ENCODE measurements at places on chromosomes 6 and 20.

GRCh38 chr20:38633577-38634093 lies 32.0 kb downstream of the ARHGAP40 start:
- DNase-seq: peak; percentile 76

- DNase-seq: no peak
Measured at GRCh38 chr6:3943331-3943765, 94.2 kb downstream of the FAM50B start.

DNA sequence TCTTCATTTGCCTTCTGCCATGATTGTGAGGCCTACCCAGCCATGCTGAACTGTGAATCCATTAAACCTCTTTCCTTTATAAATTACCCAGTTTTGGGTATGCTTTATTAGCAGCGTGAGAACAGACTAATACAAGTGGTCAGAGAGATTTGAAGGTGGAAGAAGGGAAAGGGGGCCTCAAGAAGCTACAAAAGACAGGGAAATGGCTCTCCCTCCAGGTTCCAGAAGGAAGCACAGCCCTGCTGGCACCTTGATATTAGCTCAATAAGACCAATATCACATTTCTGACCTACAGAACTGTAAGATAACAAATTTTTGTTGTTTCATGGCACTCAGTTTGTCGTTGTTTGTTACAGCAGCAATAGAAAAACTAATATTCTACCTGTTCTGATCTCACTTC lies 536.5 kb upstream of the MARCKS start:
- DNase-seq: no peak

GRCh38 chr20:9392892-9393857 lies 121.2 kb upstream of the LAMP5 start:
- peak; percentile 82 for DNase-seq

- no peak for DNase-seq
Measured at GRCh38 chr6:7467007-7467897, 74.2 kb upstream of the DSP start.

DNA sequence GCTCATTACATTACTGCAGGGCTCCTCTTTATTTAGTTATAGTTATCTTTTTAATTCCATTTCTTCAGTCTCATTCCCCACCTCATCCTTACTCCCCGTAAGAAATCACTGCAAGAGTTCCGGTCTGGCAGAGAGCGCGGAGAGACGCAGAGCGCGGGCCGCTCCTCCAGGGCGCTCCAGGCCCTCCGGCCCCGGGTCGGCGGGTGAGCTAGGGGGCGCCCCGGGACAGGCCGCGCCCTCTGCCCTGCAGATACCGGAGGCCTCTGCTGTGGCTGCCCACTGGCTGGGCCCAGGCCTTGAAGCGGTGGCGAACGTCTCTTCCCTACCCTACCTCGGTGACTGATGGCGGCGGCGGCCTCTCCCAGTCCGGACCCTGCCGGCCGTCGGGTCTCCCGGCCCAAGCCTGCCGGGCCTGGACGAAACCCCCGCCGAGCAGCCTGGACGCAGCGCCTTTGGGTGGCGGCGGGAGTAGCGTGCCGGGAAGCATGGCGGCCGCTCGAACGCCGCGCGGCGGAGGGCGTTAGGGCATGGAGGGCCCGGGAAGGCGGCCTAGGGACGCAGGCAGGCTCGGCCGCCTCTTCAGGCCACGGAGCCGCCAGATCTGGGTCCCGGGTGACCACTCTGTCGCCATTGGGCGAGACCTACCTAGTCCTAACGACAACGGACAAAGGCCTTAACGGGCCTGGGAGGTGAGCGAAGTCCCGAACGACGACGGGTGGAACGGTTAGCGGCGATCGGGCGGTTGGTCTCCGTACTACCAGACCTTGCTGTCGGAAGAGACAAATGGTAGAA lies 16.4 kb upstream of the HMGN4 start:
- peak; percentile 38 for DNase-seq

DNA sequence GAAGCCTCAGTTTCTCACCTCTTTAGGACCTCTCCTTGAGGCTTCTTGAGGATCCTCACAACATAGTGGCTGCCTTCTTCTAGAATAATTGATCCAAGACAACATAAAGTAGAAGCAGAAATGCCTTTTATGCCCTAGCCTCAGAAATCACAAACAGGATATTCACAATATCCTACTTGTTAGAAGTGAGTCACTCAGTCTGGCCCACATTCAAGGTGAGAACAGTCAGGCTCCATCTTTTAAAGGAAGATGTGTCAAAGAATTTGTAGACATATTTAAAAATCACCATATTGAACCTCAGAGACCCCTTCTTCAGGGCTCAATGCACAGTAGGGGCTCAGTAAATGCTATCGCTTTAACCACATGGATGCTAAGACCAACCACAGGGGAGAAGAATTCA lies 20.8 kb upstream of the FAM83D start:
- peak; percentile 32 for DNase-seq

DNA sequence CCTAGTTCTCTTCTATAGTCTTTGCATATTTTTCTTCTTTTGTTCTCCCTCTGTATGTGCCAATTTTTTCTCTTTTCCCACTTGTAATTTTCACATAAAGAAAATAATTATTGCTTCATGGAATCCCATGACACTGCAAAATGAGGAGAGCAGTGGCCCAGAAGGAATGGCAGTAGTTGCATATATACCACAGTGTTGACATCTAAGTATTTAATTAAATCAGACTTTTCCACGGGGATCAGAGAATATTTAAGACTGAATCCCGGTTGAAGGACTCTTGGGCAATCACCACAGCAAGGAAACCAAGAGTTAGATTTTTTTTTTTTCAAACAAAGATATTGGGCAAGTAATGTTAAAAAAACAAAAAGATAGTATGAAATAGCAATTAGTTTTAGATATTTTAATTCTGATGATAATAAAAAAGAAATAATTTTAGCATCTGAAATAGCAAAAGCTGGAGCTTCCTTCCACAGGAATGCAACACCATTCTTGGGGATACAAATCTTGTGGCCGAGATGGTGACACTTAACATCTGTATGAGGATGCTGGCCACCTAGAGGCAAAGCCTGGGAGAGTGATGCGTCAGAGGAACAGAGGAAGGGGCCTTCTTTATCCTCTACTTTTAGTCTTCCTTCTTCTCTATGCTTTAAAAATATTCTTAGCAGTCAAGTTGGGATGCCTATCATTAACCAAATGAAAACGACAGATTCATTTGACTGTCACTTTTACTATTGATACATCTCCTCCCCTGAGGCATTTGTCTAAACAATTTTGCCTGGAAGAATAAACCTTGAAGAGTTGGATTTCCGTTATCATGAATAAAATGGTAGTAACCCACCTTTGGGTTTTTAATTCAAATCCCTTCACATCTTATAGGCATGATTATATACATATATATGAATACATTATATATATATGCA lies 356.2 kb downstream of the GJA1 start:
- peak; percentile 8 for DNase-seq

DNA sequence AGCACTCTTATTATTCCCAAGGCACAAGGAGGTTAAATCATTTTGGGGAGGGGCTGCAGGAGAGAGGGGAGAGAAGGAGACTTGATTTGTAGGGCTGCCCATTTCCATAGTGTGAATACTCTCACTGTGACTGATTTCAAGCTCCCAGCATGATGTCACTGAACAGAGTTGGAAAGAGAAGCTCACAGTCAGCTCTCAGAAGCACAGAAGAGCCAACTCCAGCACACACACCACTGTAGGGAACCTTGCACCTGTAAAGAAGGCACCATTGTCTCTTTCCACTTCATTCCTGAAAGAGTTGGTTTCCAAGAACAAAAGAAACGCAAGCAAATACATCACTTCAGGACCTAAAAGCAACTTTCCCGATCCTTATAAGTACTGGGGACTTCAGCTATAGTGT lies 12.7 kb upstream of the STK35 start:
- no peak for DNase-seq

DNA sequence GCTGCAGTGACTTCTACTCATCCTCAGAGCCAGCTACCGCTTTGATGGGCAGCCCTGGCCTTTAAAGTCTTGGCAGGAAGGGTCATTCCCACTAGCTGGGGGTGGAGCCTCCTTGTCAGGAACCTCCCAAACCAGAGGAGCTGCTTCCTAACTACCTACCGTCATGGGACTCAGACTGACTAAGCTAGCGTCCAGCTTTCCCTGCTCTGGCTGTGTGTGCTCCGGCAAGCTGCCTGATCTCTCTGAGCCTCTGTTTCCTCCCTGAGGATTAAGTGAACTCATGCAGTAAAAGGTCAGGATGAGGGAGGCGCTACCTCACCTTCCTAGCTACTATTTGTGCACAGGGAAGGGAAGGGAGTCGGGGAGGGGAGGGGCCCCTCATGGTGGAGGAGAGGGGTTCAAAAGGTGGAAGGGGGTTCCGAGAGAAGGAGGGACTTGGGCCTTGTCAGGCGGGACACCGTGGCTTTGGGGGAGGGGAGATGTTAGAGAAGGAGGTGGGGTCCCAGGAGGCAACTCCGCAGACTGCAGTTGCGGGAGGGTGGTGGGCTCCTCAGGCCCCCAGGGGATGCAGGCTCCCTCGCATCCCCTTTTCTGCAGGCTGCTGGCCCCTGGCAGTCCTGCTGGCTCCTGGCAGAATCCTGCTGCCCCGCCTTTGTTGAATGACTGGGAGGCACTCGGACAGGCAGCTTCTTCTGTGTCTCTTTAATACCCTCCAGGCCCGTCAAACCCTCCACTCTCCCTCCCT lies 9.8 kb downstream of the DUSP15 start:
- DNase-seq: peak; percentile 61

- no peak for DNase-seq
Measured at GRCh38 chr6:44646355-44646754, 258.8 kb downstream of the CDC5L start.

- peak; percentile 74 for DNase-seq
Measured at GRCh38 chr20:49562311-49563014, 5.5 kb downstream of the PTGIS start.

DNA sequence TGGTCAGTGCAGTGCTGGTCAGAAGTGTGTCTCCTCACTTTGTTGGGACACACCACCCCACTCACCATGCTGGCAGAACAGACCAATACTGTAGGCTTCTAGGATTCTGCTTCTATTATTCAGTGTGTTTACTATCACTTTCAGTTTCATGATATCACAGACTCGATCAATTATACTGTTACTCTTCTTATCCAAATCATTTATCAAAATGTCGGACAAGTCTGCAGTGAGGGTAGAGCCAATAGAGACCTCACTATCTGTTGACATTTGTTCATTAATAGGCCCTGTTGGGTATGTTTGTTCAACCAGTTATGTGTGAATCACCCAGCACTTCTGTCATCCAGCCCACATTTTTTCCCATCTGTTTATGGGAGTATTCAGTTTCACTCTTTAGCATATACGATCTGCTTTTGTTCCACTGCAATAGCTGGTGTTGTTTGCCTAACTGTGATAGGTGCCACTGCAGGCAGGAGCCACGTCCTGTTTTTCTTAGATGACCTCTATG lies 140.1 kb downstream of the NRN1 start:
- peak; percentile 95 for DNase-seq

DNA sequence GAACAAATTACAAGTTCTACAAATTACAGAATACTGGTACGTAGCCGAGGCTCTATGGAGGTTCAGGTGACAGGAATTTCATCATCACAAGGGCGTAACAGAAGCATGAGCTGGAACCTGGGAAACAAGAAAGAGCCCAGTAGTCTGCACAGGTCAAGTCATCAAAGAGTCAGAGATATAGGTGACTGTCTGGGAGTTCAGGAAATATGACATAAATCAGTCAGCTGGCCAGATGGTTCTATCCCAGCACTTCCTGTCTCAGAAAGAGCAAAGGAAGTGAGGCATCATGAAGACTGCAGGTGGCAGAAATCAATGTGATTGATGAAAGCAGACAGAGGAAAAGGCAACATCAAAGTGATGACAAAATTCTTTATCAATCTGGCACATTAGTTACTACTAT lies 23.3 kb downstream of the MYCT1 start:
- peak; percentile 4 for DNase-seq

DNA sequence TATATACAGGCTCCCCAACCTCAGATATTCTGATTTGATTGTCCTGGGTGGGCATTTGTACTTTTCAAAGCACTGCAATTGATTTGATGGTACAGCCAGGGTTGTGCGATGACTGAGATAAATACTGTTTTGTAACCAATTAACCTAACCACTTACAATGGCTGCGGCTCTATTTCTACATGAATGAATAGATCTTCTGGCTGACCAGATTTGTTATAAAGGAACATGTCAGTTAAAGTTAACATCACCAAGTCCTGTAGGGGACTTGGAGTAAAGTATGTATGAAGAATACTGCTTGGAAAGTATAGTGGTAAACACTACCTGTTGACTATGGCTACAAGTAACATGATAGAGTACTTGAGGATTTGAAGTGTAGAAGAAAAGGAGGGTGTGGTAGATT lies 369.2 kb upstream of the JAG1 start:
- no peak for DNase-seq

DNA sequence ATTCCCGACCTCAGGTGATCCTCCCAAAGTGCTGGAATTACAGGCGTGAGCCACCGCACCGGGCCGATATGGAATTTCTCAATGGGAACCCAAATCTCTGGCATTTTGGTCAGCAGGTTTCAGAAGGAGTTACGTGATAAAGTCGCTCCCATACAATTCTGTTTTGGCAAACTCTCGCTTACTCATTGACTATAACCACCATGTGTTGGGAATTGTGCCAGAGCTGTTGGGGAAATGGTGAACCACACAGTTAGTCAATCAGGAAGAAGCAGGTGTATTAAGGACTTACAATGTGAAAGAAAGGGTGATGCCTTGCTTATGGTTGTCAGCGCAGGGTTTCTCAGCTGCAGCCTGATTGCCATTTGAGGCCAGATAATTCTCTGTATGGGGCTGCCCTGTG lies 410.5 kb downstream of the QKI start:
- peak; percentile 44 for DNase-seq

DNA sequence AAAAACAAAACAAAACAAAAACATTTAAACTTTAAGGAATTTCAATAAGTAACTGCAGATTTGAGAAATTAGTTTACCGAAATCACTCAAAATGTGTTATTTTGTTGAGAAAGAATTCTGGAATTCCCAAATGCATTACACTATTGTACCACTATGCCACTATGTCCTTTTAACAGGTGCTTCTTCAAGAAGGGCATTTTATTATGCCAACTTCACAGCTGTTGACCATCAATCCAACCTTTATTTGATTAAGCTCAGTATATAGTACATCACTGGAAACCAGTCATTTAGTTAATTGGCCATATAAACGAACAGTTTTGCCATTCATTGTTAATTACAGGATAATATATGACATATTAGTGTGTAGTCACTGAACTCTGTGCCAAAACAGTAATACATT lies 221.7 kb downstream of the ARHGAP18 start:
- DNase-seq: no peak

- peak; percentile 32 for DNase-seq
Measured at GRCh38 chr6:77466055-77466450, 2.8 kb upstream of the HTR1B start.

- peak; percentile 40 for DNase-seq
Measured at GRCh38 chr6:34460796-34461507, 4.9 kb upstream of the PACSIN1 start.

- peak; percentile 44 for DNase-seq
Measured at GRCh38 chr6:157227202-157228166, 95.8 kb downstream of the TMEM242 start.

GRCh38 chr20:12969071-12969669 lies 39.6 kb upstream of the SPTLC3 start:
- peak; percentile 94 for DNase-seq

GRCh38 chr20:60026010-60026409 lies 67.8 kb downstream of the CDH26 start:
- DNase-seq: no peak

- DNase-seq: no peak
Measured at GRCh38 chr20:46797206-46797605, 87.8 kb downstream of the SLC2A10 start.
